Psoas muscle (tissue), 8 donors: ENCODE measurements at places on chromosomes 4 and X. TPM values are rescaled to one million over a fixed set of nuclear protein-coding genes. Genes with fewer than 3 reads are reported as not detected.

DNA sequence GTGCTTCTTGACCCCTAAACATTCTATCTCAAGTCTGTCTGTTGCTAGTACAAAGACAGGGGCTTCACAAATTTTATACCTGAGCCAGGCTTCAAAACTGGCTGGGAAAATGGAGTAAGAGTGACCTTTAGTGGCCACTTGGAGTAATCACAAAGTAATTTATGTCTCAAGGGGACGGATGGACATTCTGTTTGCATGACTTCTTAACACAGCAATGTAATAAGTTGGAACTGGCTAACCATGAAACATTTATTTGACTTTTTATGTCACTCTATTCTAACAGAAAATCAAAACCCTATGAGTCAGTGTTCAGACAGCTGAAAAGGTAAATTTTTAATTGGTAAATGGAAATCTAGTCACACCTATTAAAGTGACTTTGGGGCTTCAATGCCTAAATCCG is 600.6 kb downstream of the ANKRD50 start:
- H3K4me3 ChIP-seq, result no peak overlapping the region
- peaks cover 7% of the 10 kb centered on the region for H3K4me1 ChIP-seq
- no peaks in the 10 kb centered on the region for H3K36me3 ChIP-seq
- H3K27me3 ChIP-seq, result no peaks in the 10 kb centered on the region
- no peak for DNase-seq

SSX3 gene
- total RNA-seq, result not detected

DNA sequence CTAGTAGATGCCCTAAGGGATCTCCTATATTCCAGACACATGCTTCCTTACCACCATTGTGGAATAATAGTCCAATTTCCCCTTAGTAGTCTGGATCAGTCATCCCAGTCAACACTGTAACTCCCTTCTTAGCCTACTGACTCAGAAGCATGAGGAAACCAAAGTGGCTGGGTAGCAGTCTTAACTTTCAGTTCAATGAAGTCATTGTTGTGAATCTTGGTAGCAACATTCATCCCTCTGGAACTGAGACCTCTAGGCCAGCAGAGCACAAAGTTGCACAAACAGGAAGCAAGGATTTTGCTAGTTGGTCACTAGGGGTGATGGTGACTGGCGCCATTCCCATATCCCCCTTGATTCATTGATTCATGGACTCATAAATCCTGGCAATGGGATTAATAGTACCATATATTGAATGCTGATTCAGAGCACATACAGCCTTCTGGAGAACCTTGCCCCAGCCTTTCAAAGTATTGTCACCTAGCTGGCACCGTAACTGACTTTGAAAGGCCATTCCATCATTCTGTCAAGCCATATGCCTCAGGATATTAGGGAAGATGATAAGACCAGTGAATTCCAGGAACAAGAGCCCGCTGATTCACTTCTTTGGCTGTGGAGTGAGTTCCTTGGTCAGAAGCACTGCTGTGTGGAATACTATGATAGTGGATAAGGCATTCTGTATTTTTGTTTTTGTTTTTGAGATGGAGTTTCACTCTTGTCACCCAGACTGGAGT is 19.7 kb upstream of the GPAT3 start:
- H3K4me3 ChIP-seq, result no peak overlapping the region
- peak; percentile 17 for DNase-seq
- no peaks in the 10 kb centered on the region for H3K36me3 ChIP-seq
- peaks cover 7% of the 10 kb centered on the region for H3K4me1 ChIP-seq
- peak overlapping the region; percentile 80 for H3K27ac ChIP-seq

GRCh38 chr4:113435893-113436292 is 325.6 kb downstream of the CAMK2D start:
- H3K27me3 ChIP-seq, result no peaks in the 10 kb centered on the region
- H3K4me3 ChIP-seq, result no peak overlapping the region
- peak; percentile 50 for DNase-seq
- H3K36me3 ChIP-seq, result no peaks in the 10 kb centered on the region

- H3K4me3 ChIP-seq, result no peak overlapping the region
- H3K36me3 ChIP-seq, result no peaks in the 10 kb centered on the region
- no peaks in the 10 kb centered on the region for H3K4me1 ChIP-seq
- DNase-seq, result no peak
- no peak overlapping the region for H3K27ac ChIP-seq
These were observed 71.6 kb upstream of the TEX13D start for GRCh38 chrX:124260845-124261244.

DNA sequence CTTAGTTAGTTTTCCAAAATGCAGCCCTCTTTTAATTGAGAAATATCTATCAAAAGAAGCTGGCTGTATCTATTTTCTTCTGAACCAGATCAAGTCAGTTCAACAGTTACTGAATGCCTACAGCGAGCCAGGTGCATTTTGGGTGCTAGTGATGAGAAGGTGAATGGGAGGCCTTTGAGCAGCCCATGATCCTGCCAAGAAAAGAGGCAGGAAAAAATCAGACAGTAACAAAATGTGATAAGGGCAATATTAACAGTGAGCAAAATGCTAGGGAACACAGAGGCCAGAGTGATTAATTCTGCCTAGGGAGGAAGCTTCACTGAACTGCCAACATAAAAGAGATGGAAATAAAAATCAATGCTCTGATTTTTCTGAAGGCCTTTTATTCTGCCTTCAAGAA is 248.5 kb downstream of the SNCA start:
- no peak for DNase-seq
- no peaks in the 10 kb centered on the region for H3K36me3 ChIP-seq
- H3K4me3 ChIP-seq, result no peak overlapping the region
- H3K27ac ChIP-seq, result no peak overlapping the region

GPC4 gene
- 21.6 TPM for total RNA-seq

DNA sequence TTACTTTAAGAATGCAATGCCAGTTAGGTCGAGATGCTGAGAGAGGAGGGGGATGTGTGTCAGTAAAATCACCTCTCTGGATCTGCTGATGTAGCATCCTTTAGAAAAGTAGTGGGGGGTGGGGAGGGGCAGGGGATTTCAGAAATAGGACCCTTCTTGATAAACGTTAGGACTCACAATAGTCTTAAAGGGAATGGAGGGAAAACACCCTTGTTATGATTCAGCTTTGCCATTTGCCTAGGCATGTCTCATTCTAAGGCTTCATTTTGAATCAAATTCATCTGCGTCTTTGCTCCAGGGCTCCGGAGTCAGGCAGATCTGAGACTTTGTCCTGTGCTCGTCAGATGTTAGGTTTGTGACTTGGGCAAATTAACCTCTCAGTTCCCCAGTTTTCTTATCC is 879 bp downstream of the SH2D1A start:
- H3K4me1 ChIP-seq, result no peaks in the 10 kb centered on the region
- no peaks in the 10 kb centered on the region for H3K27me3 ChIP-seq
- no peak overlapping the region for H3K4me3 ChIP-seq
- H3K36me3 ChIP-seq, result no peaks in the 10 kb centered on the region
- no peak overlapping the region for H3K27ac ChIP-seq
- no peak for DNase-seq

DNA sequence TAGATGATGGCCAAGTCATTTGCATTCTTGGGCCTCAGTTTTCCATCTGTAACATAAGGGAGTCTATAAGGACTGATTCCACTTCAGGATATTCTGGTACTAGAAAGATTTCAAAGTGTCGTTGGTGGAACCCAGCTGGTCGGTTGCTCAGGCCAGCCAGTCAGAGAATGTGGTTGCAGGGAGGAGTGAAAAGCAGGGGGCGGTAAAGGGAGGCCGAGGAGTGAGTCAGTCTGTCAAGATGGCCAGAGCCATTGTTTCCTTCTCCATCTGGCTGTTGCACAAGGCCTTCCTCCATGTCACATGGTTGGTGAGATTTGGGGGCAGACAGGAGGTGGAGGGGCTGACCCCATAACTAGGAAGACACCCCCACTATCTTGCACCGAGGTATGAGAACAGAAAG is 38.2 kb downstream of the STARD8 start:
- no peak overlapping the region for H3K27ac ChIP-seq
- H3K27me3 ChIP-seq, result no peaks in the 10 kb centered on the region
- H3K36me3 ChIP-seq, result no peaks in the 10 kb centered on the region
- DNase-seq, result no peak
- H3K4me1 ChIP-seq, result peaks cover 4% of the 10 kb centered on the region
- peak overlapping the region; percentile 65 for H3K4me3 ChIP-seq

DNA sequence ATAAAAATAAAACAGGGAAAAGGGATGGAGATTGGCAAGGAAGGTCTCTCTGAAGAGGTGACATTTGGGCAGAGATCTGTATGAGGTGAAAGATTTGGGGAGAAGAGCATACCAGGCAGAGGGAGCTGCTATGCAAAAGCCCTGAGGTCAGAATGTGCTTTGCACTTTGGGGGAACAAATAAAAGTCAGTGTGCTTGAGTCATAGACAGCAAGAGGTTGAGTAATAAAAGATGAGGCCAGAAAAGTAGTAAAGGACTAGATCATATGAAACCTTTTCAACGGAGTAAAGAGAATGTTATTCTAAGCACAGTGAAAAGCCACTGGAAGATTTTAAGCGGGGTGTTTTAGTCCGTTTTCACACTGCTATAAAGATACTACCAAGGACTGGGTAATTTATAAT is 76.5 kb upstream of the TEX13A start:
- no peaks in the 10 kb centered on the region for H3K36me3 ChIP-seq
- no peaks in the 10 kb centered on the region for H3K27me3 ChIP-seq
- DNase-seq, result no peak
- H3K4me1 ChIP-seq, result no peaks in the 10 kb centered on the region
- H3K27ac ChIP-seq, result no peak overlapping the region

UGT8 gene
- not detected for total RNA-seq

DNA sequence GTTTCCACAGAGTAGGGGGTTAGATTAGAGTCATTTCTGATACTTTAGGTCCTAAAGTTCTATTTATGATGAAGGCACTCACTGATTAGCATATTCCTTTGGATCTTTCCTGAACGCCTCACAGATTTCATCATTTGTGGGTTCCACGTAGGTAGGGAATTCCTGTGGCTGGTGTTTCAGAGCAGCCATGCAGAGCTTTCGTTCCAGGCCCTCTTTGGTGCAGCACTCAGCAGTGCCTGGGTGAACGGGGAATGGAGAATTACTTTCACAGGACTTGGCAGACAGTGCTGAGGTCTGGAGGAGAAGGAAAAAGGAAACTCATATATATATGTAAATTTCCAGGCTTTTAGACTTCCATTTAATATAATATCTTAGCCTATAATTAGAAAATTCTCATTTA is 18.5 kb downstream of the GC start:
- DNase-seq, result no peak
- no peaks in the 10 kb centered on the region for H3K36me3 ChIP-seq
- no peak overlapping the region for H3K27ac ChIP-seq
- no peaks in the 10 kb centered on the region for H3K27me3 ChIP-seq
- no peak overlapping the region for H3K4me3 ChIP-seq

- no peaks in the 10 kb centered on the region for H3K36me3 ChIP-seq
- no peak overlapping the region for H3K4me3 ChIP-seq
- peaks cover 48% of the 10 kb centered on the region for H3K4me1 ChIP-seq
- H3K27me3 ChIP-seq, result no peaks in the 10 kb centered on the region
- DNase-seq, result peak; percentile 66
These were observed 13.6 kb upstream of the ABLIM2 start for GRCh38 chr4:8171984-8172924.

- peaks cover 5% of the 10 kb centered on the region for H3K4me1 ChIP-seq
- peak overlapping the region; percentile 78 for H3K4me3 ChIP-seq
- no peaks in the 10 kb centered on the region for H3K36me3 ChIP-seq
- H3K27me3 ChIP-seq, result no peaks in the 10 kb centered on the region
- no peak for DNase-seq
These were observed 338 bp upstream of the KLHL2 start for GRCh38 chr4:165207016-165207430.

GRCh38 chr4:82621251-82621650 is 59.5 kb upstream of the TMEM150C start:
- no peaks in the 10 kb centered on the region for H3K36me3 ChIP-seq
- no peak overlapping the region for H3K27ac ChIP-seq
- no peaks in the 10 kb centered on the region for H3K4me1 ChIP-seq
- DNase-seq, result no peak

PLRG1 gene
- 45.5 TPM for total RNA-seq

MMRN1 gene
- 1.7 TPM for total RNA-seq

TLR8 gene
- total RNA-seq, result 0.45 TPM

DNA sequence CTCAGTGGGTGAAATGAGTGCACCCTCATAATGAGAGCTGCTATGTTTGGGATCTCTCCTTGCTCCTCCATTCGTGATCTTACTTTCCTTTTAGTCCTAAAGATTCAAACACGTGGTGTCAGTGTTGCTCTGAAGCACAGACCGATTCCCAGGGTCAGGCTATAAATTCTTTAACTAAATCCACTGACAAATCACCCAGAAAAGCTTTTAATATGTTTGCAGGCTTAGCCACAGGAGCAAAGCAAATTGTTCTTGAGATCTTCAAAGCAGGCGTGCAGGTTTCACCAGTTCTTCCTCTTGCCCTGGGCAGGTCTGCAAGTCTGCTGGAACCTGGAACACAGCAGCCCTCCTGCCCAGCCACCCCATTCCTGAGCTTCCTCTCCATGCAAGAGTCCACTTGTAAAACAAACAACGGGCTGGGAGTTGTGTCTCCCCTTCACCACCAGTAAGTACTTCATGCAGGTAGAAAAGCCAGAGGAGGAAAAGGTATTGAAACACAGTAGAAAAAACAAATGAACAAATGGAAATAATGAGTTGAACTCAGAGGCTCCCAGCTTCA is 70.1 kb upstream of the ENPP6 start:
- no peak for DNase-seq
- H3K4me1 ChIP-seq, result peaks cover 11% of the 10 kb centered on the region
- H3K27ac ChIP-seq, result peak overlapping the region; percentile 50
- H3K4me3 ChIP-seq, result no peak overlapping the region
- no peaks in the 10 kb centered on the region for H3K27me3 ChIP-seq
- no peaks in the 10 kb centered on the region for H3K36me3 ChIP-seq

SPANXD gene
- not detected for total RNA-seq

- no peaks in the 10 kb centered on the region for H3K27me3 ChIP-seq
- no peaks in the 10 kb centered on the region for H3K4me1 ChIP-seq
These were observed 48.1 kb downstream of the SRPX start for GRCh38 chrX:38172596-38172995.

ESX1 gene
- total RNA-seq, result not detected

CCDC149 gene
- total RNA-seq, result 10.8 TPM

PNMA6A gene
- 1.3 TPM for total RNA-seq
